H9 (cell line): ENCODE measurements at places on chromosomes 2 and 18.

DNA sequence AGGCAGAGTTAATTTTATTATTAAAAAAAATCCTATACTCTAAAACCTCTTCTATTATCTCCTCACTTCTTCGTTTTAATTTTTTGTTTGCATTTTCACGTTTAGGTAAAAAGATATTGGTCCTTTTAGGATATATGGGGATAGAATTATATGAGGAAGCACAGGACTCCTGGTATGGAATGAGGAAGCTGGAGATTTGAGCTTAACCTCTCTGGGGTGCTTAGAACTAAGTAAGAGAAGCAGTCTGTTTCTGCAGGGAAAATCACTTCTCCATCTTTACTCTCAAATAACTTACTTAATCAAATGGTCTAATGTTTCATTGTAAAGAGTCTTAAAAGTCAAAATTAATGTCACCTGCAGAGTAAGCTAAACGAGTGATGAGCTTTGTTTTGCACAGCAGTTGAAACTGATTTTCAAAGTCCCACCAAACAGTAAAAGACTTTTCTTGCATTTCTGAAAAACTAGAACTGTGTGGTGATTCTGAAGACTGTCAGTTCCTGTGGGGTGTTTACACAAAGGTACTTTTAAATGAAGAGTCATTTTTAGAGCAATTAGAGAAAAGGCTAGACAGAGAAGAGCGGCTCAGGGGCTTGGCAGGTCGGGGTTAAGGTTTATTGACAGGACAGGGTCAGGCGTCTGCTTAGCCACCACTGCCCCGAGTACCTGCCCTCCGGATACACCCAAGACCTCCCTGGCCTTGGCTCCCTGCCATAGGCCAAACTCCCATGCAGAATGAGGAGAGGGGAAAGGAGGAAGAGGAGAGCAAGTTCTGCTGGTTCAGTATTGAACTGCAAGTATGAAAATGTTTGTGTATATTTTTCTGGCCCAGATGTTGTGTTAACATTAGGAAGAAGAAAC lies 21.6 kb downstream of the METAP1D start:
- peak; percentile 47 for DNase-seq

- no peak for DNase-seq
Measured at GRCh38 chr2:64946769-64947247, 42.4 kb upstream of the SLC1A4 start.

GRCh38 chr2:127220102-127220767 lies at the start of gene CYP27C1:
CYP27C1 (minus strand) TSS chr2:127220299; CDS start chr2:127220270, 29 bp downstream.
- peak; percentile 45 for DNase-seq

GRCh38 chr2:113962692-113963480 lies 73.0 kb downstream of the ACTR3 start:
- no peak for DNase-seq

- DNase-seq: no peak
Measured at GRCh38 chr2:70747284-70747683, 20.7 kb downstream of the ADD2 start.

DNA sequence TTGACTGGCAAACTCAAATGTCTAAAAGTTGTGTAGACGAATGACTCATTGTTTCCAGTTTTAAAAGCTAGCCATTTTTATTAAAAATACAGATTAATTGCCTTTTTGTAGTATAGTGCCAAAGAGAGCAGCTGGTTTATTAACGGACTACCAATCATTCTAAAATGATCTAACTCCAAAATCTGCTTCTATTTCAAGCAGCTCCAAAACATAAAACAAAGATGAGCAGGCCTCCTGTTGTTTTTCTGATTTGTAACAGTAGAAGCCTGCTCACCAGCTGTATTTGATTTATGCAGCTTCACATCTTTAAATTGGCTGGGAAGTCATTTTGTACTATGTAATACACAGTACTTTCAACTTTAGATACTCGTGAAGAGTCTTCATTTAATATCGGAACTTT lies 171.8 kb downstream of the UBR3 start:
- no peak for DNase-seq
